ENCODE measurements at places on chromosomes 12 and 14. TPM values are rescaled to one million over a fixed set of nuclear protein-coding genes. Genes with fewer than 3 reads are reported as not detected.

GRCh38 chr14:92792885-92793284 lies 1.2 kb upstream of the GOLGA5 start:
- H3K4me1 ChIP-seq: no peaks in the 10 kb centered on the region
- DNase-seq: no peak
- peaks cover under 1% of the 10 kb centered on the region for H3K36me3 ChIP-seq
- H3K4me3 ChIP-seq: no peak overlapping the region
- no peaks in the 10 kb centered on the region for H3K27me3 ChIP-seq

GRCh38 chr14:71321574-71322315 lies 414.5 kb downstream of the PCNX1 start:
- no peaks in the 10 kb centered on the region for H3K36me3 ChIP-seq
- no peak for DNase-seq
- no peaks in the 10 kb centered on the region for H3K27me3 ChIP-seq
- H3K27ac ChIP-seq: peak overlapping the region; percentile 79
- peak overlapping the region; percentile 89 for H3K4me3 ChIP-seq

The TAS2R31 gene
- 1.4 TPM for total RNA-seq

DNA sequence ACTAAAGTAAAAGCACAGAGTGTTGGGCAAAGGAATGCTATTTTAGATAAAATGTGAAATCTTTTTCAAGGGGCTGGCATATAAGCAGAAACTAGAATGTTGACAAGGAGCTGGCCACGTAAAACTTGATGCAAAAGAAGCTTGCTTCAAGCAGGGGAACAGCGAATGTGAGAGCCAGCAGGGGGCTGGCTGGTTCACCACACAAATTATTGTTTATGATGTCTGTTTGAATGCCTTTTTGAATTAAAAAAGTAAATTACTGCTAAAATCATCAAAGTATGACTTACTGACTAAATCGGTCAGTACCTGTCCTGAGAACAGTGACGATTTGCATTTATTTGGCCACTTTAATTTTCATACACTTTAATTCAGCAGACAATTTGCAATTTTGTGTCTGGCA lies 38.9 kb upstream of the TMTC2 start:
- no peak for DNase-seq
- no peak overlapping the region for H3K4me3 ChIP-seq
- no peaks in the 10 kb centered on the region for H3K36me3 ChIP-seq
- no peaks in the 10 kb centered on the region for H3K27me3 ChIP-seq
- no peak overlapping the region for H3K27ac ChIP-seq

GRCh38 chr14:52553671-52554575 lies 1.3 kb downstream of the GPR137C start:
- H3K27me3 ChIP-seq: no peaks in the 10 kb centered on the region
- peak; percentile 54 for DNase-seq
- no peaks in the 10 kb centered on the region for H3K36me3 ChIP-seq
- peaks cover 2% of the 10 kb centered on the region for H3K4me1 ChIP-seq

- H3K4me3 ChIP-seq: no peak overlapping the region
- H3K4me1 ChIP-seq: no peaks in the 10 kb centered on the region
- no peak overlapping the region for H3K27ac ChIP-seq
- H3K36me3 ChIP-seq: no peaks in the 10 kb centered on the region
These were observed 451.9 kb upstream of the FBXO33 start for GRCh38 chr14:39884091-39884490.

The ACRBP gene
- total RNA-seq: 1.2 TPM

DNA sequence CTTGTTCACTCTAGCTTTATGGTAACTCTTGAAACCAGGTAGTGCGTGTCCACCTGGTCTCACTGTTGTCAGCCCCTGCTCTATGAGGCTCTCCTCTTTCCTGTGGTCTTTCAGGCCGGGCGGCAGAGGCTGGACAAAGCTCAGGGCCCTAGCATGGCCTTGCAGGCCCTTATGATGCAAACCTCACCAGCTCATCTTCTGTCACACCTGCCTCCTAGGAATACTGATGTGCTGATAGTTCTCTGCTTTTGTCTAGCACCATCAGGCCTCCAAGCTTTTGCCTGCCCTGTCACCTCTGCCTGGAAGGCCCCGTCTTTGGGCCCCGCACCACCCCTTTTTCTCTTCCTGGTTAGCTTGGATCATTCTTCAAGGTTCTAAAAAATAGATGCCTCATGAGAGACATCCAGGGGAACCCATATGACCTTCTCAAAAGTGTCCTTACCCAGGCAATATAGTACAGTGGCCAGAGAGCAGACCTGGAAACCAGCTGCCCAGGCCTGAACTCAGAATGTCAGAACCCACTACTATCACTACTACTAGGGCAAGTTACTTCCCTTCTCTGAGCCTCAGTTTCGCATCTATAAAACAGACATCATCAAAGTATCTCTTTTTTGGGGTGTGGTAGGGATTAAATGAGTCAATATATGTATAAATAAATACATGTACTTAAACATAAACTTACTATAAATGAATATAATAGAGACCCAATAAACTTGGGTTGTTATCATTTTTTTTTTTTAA lies 91.7 kb downstream of the ZFP36L1 start:
- H3K27ac ChIP-seq: no peak overlapping the region
- H3K36me3 ChIP-seq: no peaks in the 10 kb centered on the region
- 0 out of 2 replicates have a peak, but pooled peaks cover 3% of the 10 kb centered on the region for H3K4me1 ChIP-seq

The PAH gene
- 8.9 TPM for total RNA-seq

Measured in H1 (cell line).